Stimulated activated CD8-positive, alpha-beta memory T cell treated with anti-CD3 and anti-CD28 coated beads, Interleukin-2, amount 100 ng/mL, for 1 hour (primary cell): ENCODE measurements at places on chromosomes 3 and 15.

DNA sequence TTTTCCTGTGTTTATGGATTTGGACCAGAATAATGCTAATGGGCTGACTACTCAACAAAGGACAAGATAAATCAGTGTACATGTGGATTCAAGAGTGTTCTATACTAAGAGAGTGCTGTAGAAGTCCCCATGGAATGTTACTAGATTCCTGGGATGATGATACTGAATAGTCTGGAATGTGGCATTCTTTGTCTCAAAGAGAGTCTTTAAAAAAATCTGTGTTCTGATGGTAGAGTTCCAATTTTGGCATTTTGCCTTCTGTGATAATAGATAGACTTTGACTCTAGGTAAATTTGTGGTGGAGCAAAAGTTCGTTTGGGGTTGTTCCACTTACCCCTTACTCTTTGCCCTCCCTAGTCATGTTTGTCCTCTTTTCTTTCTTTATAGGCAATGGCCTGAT is 43.7 kb downstream of the NMD3 start:
- no peak for DNase-seq

- DNase-seq = no peak
Observed at GRCh38 chr3:114846779-114847178, 300.3 kb downstream of the ZBTB20 start.

DNA sequence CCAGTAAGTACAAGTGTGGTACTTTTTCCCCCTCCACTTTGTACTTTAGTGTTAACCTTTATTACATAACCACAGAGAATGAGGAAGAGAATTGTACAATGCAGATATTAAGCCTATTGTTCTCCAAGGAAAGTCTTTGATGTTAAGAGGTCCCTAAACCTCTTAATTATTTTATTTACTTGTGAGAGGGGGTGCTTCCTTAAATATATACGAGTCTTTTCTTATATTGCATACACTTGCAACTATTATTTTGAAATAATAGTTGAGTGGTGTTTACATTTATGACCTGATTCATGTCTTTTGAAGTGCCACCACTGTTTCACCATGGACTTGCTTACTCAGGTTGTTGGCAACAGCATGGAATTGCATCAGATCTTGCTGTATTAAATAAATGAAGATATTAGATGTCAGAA is 10.1 kb downstream of the USP3 start:
- DNase-seq = no peak

DNA sequence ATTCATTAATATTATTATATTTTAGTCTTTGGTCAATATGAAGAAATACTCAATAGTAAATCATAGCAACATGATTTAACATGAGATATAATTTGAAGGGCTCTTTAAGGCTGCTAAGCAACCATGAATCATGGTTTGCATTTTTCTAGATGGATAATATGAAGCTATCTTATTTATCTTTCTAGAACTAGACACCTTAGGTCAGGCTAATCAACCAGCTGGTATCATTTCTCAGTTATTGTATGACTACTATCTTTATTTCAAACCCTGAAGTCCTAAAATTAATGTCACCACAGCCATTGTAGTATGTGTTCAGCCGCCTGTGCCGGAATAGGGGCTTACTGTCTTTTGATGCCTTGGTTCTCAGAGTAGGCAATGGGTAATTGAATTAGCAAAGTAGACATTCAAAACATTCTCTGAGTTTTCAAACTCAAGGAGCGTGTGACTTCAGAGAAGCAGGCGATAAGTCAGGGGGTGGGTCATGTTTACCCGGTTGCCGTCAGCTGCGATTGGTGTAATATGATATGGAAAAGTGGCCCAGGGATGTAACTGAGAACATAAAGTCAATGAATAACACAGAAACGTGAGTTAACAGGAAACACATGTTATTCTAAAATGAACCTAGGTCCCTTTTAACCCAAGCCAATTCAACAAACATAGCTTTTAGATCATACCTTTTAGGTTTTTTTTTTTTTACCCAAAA is 93.4 kb upstream of the CTDSPL start:
- DNase-seq = no peak
